NCI-H187 (cell line): ENCODE measurements at places on chromosomes 7 and 10.

- DNase-seq = no peak
These were observed 10.5 kb downstream of the CALY start for GRCh38 chr10:133326223-133326551.

GRCh38 chr10:71127773-71128172, 84.6 kb upstream of the UNC5B start:
- DNase-seq = no peak

DNA sequence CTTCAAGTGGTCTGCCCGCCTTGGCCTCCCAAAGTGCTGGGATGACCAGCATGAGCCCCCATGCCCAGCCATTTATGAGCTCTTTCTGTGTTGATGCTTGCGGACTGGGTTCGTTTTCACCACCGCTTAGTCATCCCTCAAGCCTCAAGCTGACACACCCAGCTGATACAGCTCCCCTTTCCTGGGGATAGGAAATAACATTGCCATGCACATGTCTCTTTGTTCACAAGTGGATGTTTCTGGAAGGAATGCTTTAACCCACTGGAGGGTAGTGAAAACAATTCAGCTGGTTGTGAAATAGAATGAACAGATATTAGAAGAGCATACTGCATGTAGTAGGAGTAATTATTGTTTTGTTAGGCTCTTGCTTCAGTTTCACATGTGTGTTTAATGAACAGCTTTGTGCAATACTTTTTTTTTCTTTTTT, 8.5 kb upstream of the METTL27 start:
- DNase-seq = no peak

DNA sequence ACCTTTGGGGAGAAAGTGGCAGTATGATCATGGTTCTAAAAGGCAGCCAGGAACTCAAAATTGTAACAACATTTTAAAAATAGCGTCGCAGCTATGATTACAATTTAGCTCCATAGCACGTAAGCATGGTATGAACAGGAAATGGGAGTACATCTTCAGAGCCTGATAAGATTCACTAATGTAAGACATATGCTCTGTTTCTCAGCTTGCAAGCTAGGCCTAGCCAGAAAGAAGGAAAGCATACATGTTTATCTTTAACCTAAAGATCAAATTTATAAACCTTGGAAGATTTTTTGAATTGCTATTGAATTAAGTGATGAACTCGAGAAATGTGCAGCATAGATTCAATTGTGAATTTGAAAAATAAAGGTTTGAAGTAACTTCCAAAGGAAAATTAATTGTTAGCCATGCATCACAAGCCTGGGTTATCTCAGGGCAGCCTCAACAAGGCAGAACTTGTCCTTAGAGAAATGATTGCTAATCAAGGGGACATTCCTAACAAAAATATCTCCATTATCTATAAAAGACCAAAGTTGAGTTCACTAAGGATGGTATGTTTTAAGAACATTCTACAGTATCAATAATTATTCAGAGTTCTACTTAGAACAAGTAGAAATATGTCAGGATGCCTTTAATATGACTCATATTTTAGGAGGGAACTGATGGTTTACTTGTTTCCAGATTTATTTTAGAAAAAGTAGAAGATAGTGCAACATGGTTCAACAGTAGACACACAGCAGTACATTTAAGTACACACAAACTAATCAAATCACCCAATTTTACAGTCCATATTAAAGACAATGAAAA, 38.8 kb upstream of the SEPTIN7 start:
- DNase-seq = no peak

GRCh38 chr10:132654708-132655661, 117.4 kb downstream of the INPP5A start:
- peak; percentile 2 for DNase-seq

DNA sequence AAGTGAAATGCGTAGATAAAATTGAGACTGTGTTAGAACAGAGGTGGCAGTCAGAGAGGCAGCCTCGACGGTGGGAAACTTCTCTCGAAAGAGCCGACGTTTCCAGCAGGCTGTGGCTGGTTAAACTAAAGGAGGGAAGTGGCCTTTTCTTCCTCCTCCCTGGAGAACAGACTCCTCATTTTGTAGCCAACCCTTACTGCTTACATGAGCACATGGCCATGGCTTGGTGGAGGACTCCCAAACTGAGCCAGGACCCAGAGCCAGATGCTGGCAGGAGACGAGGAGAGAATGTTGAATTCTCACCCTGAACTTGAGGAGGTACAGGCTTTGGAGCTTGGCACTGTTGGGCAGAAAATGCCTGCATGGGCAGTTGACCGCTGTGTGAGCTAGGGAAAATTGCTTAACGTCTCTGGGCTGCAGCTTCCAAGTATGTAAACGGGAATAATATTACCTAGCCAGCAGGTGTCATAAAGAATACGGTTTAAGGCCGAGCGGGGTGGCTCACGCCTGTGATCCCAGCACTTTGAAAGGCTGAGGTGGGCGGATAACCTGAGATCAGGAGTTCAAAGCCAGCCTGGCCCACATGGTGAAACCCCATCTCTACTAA, 24.5 kb downstream of the MMD2 start:
- no peak for DNase-seq

- no peak for DNase-seq
These were observed 10.1 kb downstream of the ACTR1A start for GRCh38 chr10:102492344-102492939.

DNA sequence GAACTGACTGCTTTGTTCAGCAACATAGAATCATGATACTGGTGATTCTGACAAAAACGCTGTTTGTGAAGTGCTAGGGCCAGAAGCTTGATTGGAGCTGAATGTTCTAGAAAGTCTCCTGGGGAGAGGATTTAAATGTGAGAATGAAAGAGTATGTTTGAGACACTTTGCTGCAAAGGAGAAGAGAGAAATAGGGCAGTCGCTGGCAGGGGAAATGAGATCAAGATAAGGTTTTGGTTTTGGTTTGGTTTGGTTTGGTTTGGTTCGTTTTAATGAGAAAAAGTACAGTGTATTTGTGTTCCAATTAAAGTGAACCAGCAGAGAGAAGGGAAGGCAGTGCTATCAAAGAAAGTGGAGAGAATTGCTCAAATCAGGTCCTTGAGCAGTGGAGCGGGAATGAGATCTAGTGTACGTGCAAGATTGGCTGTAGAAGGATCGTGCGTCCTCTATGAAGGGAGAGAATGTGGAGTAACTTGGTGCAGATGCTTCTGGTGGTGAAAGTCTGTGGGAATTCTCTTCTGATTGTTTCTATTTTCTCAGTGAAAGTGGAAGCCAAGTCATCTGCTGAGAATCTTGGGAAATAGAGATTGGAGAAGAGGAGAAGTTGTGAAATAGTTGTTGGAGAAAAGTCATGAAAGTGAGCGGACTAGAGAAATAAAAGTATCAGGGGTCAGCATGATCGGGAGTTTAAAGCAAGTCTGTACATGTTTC, 270.5 kb downstream of the CCDC3 start:
- DNase-seq = no peak

- DNase-seq = no peak
These were observed 153.6 kb downstream of the IMMP2L start for GRCh38 chr7:111408724-111409123.

DNA sequence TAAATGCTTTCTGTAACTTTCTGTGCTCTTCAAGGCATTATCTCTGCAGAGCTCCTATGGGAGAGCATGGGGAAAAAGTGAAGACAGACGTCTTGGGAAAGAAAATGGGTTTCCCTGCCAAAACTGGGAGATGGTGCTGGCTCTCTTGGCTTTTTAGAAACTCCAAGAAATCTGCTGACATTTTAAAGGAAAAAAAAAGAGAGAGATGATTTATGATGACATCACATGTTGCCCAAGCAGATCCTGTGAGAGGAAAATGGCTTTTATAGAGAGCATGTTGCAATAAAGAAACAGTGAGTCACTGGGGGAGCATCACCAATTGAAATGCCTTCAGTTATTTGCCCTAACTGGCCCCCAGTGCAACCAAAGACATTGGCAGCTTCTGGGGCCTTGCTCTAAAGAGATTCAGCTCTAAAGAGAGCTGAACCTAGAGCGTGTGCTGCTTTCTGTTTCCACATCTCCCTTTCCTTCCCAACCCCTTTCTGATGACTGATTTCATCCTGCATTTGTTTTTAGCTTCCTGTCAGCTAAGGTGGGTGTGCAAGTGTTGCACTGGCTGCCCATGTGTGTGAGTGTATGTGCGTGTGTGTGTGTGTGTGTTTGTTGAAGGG, 37.7 kb downstream of the LRMDA start:
- no peak for DNase-seq

DNA sequence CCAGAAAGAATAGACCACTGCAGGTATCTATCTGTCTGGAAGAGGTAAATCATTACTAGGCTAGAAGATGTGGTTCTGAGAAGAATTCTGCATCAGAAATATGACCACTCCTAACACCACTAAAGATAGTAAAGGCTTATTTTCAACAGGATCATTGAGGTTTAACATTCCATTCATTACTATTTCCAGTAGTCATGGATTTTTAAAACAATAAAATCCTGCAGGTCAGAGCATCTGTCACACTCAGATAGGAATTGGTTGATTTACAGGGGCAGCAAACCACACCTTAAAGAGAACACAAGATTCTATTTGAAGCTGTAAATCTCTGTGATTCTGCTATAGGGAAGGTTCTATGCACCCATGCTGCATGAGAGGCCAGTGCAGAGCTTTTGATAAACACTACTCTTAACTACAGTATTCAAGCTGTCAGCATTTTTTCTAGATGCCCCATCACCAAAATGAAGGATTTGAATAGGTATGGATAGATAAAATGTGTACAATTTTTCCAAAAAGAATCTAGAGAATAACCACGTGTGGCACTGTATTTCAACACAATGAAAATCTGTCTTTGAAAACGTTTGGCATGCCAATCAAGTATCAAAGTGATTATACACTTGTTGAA, 14.6 kb downstream of the LRRC17 start:
- no peak for DNase-seq

DNA sequence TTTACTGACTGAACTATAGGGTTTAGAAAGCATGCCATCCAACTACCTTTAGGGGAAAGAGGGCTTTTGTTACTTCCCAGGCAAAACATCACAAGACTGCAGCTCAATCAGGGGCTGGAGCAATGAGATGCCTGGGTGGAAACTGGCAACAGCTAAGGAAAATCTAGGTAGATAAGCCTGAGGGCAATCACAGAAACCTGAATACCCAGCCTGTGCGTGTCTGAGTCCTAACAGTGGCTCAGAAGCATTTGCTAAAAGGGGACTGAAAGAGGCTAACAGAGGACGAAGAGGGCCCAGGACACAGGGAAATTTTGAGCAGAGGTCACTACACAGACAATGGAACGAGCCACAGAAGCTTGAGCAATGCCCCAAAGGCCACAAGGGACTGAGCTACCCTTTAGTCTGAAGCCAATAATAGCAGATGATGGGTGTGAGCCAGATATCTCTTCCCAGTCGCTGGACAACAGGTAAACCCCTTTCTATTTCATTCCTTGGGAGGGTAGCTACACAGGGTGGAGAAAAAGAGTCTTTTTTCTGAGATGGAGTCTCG, 79.1 kb downstream of the ITGA8 start:
- no peak for DNase-seq

DNA sequence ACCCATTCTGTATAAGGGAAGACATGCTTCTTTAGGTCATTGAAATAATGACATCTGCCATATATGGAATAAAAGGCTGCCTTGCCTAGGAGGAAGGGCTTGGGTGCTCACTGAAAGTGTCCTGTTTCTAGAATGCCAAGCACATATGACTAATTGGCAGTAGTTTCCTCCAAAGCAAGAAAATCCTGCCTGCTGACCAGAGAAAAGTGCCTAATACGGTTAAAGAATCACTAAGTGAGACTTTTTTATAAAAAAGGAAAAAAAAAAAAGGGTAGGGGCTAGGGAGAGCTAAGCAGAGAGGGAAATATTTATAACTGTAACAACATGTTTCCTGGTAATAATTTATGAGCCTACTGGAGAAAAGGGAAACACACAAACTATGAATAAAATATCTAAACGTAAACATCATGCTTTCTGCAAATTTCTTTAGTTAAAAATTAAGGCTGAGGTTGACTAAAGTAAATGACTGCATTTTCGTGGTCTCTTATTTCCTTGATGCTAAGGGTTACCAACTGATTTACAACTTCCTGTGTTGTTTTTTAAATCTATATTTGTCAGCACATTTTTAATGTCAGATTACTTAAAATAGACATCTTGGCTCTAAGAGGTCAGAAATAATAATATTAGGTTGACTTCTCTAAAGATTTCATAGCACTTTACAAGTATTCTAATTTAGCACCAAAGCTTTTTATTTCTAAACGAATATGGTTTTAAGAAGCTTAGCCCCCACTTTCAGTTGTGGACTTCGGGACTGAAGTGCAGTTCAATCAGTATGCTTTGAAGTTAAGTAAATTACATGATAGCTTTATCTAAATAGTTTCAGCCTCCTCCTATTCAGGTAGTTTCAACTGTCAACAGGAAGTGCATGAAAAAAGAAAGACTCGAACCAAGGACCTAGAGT, 89.6 kb downstream of the CABCOCO1 start:
- no peak for DNase-seq

DNA sequence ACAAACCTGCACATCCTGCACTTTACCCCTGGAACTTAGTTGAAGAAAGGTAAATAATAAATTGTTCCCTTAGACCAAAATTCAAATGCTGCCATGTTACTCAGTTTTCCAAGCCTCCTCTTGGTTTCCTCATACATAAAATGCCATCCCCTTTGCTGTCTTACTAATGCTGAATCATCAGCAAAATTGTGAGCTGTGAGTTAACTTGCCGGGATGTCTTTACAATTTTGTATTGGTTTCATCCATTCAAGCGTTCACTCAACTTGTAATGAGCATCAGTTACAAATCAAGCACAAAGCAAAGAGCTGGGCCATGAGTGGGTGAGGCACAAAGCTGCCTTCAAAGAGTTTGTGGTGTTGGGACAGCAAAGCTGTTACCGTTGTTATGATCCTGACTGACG, 395.8 kb upstream of the ZMIZ1 start:
- DNase-seq = no peak

- DNase-seq = no peak
These were observed 515.3 kb downstream of the AUTS2 start for GRCh38 chr7:70113536-70113935.

DNA sequence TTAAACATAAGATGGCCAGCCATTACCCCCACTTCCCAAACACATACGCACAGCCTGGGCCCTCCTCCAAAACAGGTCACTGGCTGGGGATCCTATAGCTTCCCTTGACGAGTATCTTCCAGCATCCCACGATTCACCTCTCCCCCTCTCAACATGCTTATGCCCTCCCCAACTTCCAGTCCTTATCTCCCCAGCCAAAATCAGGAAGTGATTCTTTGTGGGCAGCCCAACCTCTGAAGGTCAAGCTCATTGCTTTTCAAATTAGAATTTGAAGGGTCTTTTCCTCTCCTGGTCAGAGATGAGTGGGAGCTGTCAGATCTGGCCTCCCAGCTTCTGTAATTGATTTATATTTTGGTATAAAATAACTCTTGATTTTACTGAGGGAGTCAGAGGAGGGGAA, 133.6 kb downstream of the ATXN7L1 start:
- no peak for DNase-seq
